ENCODE measurements at places on chromosomes 2 and 18.

DNA sequence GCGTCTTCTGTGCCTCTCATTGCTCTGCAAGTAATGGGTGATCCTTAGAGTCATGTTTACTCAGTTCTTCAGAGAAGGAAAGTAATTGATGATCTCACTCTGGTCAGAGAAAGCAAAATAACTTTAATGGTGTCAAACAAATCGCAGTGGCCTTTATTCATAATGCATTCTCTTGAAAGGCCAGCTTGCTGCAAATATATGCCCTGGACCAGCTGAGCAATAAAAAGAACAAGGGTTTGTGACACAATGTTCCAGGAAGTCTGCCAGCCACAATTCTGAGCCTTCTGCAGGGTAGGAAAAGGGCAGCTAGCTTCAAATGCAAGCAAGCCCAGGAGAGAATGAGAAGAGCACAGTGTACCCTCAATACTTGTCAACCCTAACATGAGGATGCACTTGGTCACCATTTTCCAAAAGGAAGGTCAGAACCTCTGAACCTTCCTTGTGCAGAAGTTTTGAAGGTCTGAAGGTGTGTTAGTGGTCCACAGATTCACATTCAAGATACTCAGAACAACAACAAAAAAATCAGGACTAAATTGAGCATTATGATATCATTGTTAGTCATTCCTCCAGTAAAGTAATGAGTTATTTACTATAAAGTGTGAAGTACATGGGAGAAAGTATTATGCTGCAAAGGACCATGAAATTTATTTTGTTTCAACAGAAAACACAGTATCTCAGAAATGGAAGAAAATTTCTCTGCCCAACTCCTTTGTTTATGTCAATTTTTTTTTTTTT, 355.6 kb downstream of the PAX3 start:
- no peak for DNase-seq

DNA sequence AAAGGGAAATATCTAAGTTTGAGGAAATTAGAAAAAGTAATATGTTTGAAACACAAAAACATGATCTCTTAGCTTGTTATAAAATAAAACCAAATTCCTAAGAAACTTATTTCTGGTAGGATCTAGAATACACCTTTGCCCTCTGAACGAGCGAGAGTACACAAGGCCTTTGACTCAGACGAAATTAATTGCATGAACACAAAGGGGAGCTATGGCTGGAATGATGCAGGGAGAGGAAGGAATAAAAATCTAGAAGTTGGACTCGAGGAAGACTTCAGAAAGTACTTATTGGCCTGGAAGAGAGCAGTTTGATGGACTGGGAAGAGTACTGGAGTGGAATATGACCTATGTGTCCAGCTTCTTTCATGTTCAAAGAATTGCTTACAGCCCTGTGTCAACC, 927 bp upstream of the CRYGD start:
- no peak for DNase-seq

DNA sequence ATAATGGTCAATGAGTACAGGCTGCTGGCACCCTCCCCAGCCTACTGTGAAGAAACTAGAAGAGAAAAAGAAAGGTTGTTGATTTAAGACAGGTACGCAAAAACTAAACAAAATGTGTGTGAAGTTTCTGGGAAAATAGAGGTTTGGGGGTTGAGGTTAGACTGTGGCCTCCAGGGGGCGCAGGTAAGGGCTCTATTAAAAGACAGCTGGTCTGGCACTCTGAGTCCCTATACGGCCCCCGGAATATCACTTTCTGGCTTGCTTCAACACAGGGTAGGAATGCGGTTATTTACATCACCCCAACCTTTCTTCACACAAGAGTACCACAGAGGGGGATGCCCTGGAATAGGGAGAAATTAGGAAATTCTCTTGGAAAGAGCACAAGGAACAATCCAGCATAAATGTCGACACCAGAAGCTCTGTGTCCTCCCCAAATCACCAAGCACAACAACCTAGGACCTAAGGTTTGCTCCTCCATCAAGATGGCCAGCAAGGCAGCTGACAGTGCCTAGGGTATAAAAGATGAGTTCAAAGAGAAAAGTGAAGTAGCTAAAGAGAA, 480.8 kb upstream of the KLHL29 start:
- no peak for DNase-seq

GRCh38 chr2:188295067-188295685, 3.5 kb downstream of the GULP1 start:
- no peak for DNase-seq

- DNase-seq, result no peak
Measured at GRCh38 chr2:10575609-10576280, 114.0 kb downstream of the NOL10 start.

Measured in right renal pelvis (tissue), 4 donors.